SHP77 (cell line): ENCODE measurements at places on chromosomes 5 and 9.

- DNase-seq = no peak
Observed at GRCh38 chr5:131968396-131968954, 23.0 kb upstream of the MEIKIN start.

- DNase-seq = no peak
Observed at GRCh38 chr5:126477294-126478117, 54.3 kb downstream of the GRAMD2B start.

GRCh38 chr5:160221082-160221481, 8.2 kb upstream of the FABP6 start:
- DNase-seq = no peak

DNA sequence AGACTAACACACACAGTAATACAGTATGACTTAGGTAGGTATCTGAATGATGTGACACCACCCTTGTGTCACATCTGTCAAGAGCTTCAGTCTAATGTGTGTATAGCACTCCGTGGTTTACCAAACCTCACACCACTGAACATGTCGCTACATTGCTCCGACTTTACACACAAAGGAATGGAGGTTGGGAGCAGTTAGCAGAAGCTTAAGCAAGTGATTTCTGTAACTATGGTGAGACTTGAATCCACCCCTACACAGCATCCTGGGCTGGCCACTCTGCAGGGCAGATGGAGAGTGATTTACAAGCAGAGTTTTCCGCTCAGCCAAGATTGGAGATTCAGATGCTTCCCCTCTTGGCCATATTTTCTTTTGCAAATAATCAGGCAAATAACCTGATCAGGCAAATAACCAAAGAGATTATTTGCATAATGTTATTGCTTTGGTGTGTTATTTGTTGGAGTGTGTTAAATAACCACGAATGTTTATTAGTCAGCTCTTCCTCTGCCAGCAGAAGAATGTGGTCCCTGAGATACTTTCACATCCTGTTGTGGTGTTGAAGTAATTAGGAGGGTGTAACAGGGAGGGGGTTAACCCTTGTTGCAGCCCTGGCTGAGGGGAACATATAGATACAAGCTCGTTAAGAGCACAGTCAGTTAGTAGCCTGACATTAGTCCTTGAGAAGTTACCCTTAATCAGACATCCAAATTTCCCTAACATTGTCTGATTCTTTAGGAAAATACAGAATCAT, 92.8 kb downstream of the SNX18 start:
- no peak for DNase-seq

DNA sequence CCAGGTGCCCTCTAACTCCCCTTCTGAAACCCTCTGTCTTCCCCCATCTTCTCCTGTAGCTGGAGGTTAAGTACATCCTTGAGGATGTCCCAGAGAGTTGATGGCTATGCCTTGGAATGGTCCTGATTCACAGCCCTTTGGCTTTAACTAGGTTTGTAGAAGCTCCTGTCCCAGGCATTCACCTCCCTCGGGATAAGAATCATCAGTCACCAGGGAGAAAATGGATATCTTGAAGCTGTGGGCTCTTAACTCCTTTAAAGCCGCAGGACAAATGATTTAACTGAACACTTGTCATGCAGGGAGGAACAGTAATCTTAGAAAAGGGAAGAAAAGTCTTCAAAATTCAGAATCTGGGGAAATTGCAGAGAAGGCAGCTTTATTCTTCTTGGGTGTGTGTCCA, 139.9 kb downstream of the PSAT1 start:
- no peak for DNase-seq

DNA sequence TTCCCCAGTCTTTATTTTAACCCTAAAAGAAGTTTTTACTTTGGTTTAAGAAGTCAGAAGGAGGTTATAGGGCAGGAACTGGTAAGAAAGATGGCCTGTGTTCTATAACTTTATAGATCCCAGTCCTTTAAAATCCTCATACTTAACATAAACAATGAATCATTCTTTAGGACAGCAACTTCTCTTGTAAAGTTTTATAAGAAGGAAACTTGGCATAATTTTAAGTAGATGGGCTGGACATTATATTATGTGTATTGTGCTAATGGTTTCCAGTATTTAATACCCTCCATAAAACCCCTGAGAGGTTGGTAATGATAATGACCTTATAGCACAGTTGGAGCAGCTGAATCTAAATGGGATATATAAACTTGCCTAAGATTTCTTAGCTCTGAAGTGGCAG, 247.2 kb downstream of the FAM170A start:
- no peak for DNase-seq

GRCh38 chr9:23611869-23612268, 214.2 kb downstream of the ELAVL2 start:
- DNase-seq = no peak

GRCh38 chr9:72980600-72981265, 27.9 kb upstream of the ALDH1A1 start:
- DNase-seq = no peak

- no peak for DNase-seq
Observed at GRCh38 chr5:154933537-154933936, 4.5 kb downstream of the GEMIN5 start.

DNA sequence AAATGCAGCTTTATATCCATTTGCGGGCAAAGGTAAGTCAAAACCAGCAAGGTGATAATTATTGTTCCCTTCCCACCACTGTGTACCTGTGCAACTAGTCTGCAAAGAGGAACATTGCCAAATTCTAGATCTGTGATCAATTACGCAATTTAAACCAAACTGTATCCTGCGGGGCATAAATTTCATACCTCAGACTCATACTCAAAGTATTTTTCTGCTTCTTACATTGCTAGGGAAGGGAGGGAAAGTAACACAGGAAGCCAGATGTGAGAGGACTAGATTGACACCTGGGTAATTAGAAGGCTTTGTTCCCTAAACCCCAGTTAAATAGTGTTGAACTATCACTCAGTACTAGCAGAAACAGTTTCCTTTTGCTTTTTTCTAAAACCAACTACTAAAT, 240.2 kb upstream of the ZNF608 start:
- DNase-seq = no peak

GRCh38 chr9:33437898-33438297, 9.5 kb downstream of the AQP3 start:
- DNase-seq = no peak

GRCh38 chr9:37921168-37921510, 17.2 kb upstream of the SLC25A51 start:
- DNase-seq = no peak

GRCh38 chr9:7370381-7370780, 429.2 kb downstream of the DMAC1 start:
- DNase-seq = no peak

- no peak for DNase-seq
Observed at GRCh38 chr9:94937214-94937903, 210.9 kb downstream of the AOPEP start.

GRCh38 chr9:129070696-129071525, 10.0 kb upstream of the DOLPP1 start:
- DNase-seq = no peak
